ENCODE measurements at places on chromosomes 3 and 15.

DNA sequence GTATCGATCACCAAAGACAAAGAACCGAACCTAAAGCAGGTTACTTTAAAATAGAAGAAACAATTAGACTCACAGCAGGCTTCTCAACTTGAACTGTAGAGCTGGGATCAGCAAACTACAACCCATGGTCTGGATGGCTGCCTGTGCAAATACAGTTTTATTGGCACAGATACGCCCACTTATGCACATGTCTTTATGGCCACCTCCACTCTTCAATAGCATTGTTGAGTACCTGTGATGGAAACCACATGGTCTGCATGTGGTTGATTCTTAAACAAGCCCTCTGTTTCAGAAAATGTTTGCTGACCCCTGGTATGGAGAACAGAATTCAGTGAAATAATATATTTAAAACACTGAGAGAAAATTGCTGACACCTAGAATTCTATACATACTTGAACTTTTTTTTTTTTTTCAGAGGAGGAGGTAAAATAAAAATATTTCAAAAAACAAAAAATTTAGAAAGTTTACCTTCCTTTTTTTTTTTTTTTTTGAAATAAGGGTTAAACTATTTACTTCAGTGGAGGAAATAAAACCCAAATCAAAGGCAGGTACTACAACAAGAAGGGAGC lies 263.8 kb upstream of the ATP10A start:
- no peak for DNase-seq

DNA sequence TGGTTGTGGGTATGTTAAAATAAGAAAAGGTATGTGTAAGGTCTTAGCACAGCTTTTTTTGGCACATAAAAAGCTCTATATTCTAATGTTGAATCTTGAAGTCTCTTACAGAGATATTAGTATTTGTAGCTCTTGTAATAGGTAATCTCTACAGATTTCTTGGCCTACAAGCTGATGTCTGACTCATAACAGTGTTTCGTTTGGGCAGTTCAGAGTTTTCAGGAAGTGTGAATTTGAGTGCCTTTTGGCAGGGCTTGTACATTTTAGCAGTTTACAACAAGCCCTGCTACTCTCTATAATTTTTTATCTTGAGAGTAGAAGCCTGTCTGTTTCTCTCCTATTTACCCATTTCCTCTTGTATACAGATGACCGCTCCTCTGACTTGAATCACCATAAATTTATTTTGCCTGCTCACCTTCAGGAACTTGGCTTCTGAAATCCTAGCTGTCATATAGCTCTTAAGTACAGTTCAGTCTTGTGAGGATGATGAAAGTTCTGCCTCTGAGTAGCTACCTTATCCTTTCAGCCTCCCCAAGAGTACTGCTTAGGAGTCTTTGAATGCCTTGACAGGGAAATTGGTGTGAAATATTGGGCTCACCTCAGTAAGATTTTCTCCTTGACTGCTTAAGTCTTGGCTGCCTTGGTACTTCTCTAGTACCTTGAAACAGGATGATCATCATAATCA lies 419.9 kb upstream of the RARB start:
- no peak for DNase-seq

GRCh38 chr15:94305133-94305532 lies 73.8 kb downstream of the MCTP2 start:
- peak; percentile 34 for DNase-seq

DNA sequence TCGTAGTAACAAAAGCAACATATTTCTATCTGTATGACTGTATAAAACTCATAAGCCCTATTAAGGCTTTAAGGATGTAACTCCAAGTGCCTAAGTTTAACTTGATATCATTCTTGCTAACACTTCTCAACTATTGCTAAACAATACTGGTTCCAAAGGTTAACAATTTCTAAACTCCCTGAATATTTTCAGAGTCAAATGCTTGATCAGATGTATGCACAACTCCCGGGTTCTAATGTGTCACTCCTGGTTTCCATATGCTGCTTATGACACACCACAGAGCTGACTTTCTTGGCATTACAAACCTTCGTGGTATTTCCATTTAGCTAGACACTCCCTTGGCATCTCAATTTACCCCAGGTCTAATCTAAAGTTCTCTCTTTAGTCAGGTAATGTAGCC lies 26.3 kb downstream of the DZIP1L start:
- no peak for DNase-seq

DNA sequence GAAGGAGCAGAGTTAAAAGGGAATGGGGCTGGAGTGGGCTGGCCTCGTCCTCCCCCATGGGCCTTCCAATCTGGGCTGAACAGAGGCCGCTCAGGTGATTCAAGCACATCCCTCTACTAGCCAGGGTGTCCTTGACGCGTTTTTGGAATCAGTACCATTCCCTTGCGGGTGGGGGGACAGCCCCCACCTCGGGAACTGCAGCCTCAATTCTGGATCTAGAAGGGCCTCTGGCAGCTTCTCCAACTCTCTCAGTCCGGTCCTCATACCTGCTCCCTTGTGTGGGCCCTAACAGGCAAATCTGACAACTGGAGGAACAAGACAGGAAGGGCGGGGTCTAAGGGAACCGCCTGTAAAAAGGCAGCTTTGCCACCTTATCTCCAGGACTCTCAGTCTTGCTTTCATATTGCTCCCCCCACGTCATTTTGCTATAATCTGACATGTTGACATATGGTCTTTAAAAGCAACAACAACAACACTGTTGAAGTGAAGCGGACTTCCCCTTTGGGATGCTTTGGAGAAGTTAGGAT lies 802 bp upstream of the CHRNB4 start:
- DNase-seq = no peak

- no peak for DNase-seq
Observed at GRCh38 chr15:34266751-34267150, 41.9 kb downstream of the EMC4 start.

- DNase-seq = no peak
Observed at GRCh38 chr3:99365396-99365795, 273.0 kb upstream of the COL8A1 start.

GRCh38 chr15:90519688-90520087 lies 10.0 kb upstream of the CRTC3 start:
- no peak for DNase-seq

DNA sequence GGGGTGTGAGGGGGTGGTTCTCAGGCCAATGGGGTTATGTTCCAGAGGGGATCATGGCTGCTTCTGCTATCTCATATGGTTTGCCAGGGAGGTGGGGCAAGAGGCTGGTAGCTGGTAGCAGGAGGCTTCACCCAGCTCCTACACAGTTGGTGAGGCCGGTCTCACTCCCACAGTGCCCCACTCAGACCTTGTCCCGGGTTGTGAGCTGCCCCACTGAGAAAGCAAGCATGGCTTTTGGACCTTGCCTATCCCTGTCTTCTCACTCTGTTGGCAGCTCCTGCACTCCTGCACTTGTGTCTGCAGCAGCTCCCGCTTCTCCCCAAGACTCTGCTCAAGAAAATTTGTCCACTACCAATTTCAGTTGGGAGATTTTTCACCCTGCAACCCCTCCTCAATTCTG lies 46.1 kb downstream of the MYRIP start:
- no peak for DNase-seq

DNA sequence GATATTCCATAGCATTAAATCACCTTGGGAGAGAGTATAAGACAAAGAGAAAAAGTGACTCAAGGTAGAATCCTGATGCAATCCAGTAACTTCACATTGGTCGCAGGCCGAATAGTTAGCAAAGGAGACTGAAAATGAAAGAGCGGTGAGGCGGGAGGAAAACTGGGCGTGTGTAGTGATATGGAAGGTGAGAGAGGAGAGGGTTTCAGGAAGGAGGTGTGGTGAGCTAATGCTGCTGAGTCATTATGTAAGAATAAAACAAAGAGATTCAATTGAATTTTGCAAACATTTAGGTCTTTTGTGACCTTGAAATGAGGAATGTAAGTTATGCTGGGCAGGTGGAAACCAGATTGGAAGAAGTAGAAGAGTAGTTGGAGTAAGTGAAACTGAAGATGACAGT lies 235.3 kb downstream of the C3orf38 start:
- DNase-seq = no peak

GRCh38 chr3:39752019-39752637 lies 57.3 kb upstream of the MYRIP start:
- no peak for DNase-seq

DNA sequence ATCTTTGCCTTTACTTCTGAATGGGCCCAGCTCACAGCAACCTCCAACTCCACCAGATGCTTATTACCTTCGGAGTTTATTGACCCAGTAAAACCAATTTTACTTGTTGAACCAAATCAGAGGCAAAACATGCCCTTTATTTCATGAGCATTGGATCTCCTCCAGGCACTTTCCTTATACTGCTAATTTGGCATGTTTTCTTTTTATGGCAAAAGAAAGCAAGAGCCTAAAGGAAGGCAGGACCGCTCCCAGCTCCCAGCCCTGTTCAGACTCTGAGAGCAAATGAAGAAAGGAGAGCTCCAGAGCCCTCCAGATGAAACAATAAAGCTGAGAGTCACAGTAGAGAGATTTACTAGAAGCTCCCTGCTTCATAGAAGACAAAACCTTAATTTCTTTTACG lies 81.5 kb upstream of the NR2E3 start:
- no peak for DNase-seq

- DNase-seq = no peak
Observed at GRCh38 chr15:63606308-63606707, 9.1 kb downstream of the FBXL22 start.

DNA sequence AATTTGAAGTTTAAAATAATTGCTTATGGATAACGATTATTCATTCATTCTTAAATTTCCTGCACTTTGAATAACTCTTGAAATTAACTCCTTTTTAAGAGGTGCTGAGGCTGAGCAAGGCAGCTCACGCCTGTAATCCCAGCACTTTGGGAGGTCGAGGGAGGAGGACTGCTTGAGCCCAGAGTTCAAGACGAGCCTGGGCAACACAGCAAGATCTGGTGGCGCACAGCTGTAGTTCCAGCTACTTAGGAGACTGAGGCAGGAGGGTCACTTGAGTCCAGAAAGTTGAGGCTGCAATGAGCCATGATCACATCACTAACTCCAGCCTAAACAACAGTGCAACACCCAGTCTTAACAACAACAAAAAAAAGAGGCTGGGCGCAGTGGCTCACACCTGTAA lies 8.0 kb downstream of the DCUN1D1 start:
- DNase-seq = no peak

- no peak for DNase-seq
Observed at GRCh38 chr3:14156843-14157561, 21.4 kb downstream of the XPC start.

DNA sequence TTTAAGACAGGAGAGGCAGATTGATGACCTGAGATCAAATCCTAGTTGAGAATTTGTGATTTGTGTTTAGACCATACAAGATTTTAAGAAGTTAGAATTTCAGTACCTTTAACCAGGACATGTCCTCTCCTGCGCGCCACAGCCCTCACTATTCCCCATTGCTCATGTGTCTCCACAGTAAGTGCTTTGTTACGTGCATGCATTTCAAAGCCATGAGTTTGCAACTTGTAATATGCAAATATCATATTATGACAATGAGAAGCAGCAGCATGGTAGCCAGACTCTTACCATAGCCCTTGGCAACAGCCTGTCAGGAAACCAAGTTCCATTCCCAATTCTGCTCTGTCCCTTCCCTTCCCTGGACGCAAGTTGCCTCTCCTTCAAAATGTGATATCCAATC lies 73.3 kb upstream of the ATP13A5 start:
- no peak for DNase-seq
